GM04503 (cell line): ENCODE measurements at places on chromosomes 2 and 18.

- no peak for DNase-seq
Measured at GRCh38 chr2:128531856-128532255, 213.2 kb upstream of the HS6ST1 start.

- no peak for DNase-seq
Measured at GRCh38 chr2:203470371-203470770, 64.7 kb downstream of the RAPH1 start.

DNA sequence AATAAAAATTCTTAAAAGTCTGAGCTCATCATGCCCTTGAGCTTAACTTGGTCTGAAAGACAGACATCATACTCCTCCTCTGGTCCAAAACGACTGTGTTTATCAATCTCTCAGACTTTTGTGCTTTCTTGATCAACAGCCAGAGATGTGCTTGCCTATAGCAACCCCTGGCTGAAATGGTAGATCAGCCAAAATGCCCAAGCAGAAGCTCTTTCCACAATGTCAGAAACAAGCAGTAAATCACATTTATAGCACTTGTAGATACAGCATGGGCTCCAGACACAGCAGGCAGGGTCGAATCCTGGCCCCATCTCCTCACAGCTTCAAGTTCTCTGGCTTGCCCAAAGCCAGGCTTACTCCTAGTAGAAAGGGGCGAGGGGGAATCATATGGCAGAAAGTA, 110.4 kb upstream of the FOSL2 start:
- DNase-seq = no peak

DNA sequence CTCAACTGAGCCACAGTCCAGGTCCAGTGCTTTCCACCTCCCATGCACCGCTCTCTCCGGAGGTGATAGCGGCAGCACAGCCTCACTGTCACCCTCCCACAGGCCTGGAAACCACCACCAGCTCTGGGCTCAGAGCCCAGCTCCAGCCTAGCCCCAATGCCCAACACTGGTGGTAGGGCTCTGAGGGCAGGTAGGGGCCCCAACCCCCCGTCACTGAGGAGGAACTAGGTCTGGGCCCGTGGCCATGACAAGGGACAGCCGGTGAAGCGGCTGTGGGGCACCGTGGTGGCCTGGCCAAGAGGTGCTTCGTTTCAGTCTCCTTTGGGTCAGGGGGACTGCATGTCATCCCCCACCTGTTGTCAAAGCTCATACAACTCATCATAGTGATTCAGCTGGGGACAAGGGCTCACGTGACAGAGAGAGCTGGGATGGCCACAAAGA, 5.5 kb upstream of the TMEM214 start:
- DNase-seq = no peak

DNA sequence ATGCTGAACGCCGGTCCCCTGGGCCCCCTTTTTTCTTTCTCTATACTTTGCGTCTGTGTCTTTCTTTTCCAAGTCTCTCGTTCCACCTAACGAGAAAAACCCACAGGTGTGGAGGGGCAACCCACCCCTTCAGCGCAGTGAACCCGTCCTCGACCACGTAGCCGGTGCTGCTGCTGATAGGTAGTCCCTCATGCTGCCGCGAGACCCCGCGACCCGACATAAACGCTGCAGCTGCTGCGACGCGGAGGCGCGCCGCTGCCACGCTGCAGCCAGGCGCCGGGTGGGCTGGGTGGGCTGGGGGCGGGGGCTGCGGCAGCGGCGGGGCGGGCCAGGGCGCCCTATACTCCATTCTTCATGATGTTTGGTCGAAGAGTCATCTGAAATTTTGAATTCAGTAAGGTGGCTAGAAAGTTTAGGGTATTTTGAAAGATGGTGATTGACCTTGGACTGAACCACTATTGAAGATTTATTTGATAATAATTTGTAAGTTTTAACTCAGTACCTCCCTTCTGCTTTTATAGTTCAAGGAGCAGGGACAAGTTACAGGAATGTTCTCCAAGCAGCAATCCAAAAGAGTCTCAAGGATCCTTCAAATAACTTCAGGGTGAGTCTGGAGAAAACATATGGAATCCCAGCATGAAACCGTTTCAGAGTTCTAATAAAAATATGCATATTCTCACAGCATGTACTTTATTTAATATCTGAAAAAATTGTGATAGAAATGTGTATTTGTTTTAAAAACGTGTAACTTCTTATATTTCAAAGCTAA, 24.1 kb downstream of the CFLAR start:
- no peak for DNase-seq

GRCh38 chr2:58606799-58607198, 365.7 kb upstream of the FANCL start:
- no peak for DNase-seq

GRCh38 chr18:26764177-26764576, 101.3 kb downstream of the AQP4 start:
- no peak for DNase-seq

DNA sequence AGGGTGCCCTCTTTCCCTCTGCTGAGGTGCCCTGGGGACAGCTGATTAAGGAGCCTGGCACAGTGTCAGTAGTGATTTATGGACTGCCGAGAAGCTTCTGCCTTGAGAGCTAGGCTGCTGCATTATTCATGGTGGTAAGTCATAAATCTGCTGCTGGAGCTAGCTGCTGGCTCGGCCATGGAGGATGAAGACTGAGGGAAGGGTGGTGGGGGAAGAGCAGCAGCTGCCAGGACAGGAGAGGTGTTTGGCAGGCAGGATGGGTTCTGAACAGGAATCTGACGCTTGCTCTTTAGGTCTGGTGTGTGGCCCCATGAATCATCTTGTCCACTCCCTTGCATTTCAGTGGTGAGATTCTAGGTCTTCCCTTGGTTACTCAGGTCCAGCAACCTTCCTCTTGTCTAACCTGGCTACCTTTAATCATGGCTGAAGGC, 296.3 kb downstream of the DYSF start:
- DNase-seq = no peak

DNA sequence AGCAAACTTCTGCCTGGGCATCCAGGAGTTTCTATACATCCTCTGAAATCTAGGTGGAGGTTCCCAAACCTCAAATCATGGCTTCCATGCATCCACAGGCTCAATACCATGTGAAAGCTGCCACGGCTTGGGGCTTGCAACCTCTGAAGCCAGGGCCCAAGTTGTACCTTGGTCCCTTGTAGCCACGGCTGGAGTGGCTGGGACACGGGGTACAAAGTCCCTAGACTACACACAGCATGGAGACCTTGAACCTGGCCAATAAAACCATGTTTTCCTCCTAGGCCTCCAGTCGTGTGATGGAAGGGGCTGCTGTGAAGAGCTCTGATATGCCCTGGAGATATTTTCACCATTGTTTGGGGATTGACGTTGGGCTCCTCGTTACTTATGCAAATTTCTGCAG, 43.4 kb upstream of the GALNT13 start:
- DNase-seq = no peak

DNA sequence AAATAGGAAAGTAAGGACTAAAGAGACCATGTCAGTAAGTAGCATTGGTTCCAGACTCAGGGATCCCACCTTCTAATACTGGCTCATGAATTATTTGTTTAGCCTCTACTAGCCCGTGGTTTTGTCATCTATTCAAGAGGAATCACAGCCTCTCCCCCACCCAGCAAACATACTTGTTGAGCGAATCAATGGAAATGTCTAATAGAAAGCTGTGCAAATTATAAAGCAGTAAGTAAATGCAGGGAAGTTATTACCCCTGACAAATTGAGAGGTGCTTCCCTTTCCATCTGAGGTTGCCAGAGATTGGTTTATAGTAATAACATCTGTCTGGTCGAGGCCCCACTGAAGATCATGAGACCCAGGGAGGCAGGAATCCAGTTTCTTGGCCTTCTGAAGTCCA, 219.3 kb upstream of the OSR1 start:
- no peak for DNase-seq
